ENCODE measurements at places on chromosomes 11 and 22.

DNA sequence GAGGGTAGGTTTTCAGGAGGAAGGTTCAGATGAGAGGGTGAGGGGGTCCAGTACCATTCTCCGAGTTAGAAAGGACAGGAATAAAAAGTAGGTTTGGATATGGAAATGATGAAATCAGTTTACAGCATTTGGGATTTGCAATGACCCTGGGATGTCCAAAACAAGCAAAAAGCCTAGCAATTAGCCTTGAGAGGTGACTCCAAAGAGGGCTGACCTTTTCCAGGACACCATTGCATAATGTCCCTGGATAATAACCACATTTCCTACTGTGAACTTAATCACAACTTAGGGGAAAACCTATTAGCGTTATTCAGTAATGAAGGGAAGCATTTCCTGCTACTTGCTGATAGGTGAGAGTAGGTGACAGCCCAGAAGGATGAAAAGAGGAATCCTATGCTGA lies 101.4 kb upstream of the ARHGAP42 start:
- DNase-seq, result no peak

GRCh38 chr22:42920101-42920820 lies 63.2 kb upstream of the ARFGAP3 start:
- DNase-seq, result no peak

DNA sequence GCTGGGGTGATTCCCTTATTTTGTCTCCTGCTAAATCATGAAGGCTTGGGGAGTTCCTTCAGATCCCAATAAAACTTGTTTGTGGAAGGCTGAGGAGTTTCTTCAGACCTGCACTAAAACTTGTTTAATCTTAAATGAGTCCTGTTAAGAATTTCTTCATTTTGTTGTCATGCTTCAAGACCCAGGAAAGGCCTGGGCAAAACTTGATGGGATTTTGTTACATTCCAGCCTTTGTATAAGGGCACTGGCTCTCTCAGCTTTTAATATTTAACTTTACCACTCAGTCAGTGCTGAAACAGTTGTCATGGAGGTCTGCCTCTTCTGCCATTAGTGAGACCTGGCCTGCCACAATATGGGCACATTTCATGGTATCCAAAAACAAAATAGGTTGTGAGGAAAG lies 699.0 kb downstream of the ETS1 start:
- no peak for DNase-seq

DNA sequence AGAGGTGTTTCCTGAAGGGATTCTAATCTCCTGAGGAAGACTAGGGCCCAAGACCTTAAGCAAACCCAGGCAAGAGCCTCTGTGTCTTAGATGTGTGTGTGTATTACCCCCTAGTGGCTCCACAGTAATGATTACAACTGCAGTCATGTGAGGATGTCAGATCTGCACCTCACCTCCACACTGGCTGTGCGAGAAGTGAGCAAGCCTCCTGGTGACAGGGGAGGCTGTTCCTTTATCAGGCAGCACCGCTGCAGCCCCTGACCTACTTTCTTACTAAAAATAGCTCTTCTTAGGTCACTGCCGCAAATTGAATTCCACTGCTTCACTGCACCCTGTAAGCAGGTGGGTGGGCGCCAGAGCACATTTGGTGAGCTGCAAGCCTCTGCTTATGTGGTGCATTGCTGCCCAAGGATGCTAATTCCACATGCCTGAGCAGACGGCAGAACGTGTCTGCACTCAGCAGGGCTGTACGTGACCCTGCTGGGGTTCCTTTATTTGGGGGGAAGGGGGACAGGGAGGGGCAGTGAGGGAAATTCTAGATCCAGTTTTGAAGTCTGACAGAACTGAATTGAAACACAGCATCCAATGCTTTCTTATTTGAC lies 112.4 kb downstream of the KCNC1 start:
- peak; percentile 62 for DNase-seq

DNA sequence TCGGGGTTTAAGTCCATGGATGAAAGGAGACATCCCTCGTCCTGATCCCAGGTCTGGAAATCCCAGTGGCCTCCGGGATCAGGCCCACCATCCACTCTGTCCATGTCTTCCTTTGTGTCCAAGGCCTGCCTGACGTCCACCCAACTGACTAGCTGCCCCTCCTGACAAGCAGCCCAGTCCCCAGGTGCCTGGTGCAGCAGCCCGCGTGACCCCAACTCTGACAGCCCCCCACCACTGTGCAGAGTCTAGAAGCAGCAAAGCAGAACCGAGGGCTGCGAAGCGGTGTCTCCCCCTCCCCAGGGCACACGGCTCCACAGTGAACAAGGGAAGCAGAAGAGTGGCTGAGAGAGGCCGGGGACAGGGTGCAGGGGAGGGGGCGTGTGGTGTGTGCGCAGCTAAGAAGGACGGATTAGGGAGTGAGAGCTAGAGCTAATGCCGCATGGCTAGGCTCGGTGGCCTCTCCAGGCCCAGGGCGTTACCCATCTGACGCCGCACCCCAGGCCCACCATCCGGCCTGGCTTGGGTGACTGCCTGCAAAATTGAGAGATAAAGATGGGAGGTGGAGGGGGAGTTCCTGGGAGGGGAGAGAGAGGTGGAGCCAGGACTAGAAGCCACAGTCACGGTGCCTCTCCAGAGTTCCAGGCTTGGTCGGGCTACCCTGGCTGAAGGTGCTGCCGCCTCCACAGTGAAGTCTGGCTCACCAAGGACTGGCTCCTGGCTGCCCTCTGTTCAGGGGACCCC lies 16.6 kb upstream of the BAIAP2L2 start:
- DNase-seq, result no peak
